ENCODE measurements at places on chromosomes 3 and 15.

DNA sequence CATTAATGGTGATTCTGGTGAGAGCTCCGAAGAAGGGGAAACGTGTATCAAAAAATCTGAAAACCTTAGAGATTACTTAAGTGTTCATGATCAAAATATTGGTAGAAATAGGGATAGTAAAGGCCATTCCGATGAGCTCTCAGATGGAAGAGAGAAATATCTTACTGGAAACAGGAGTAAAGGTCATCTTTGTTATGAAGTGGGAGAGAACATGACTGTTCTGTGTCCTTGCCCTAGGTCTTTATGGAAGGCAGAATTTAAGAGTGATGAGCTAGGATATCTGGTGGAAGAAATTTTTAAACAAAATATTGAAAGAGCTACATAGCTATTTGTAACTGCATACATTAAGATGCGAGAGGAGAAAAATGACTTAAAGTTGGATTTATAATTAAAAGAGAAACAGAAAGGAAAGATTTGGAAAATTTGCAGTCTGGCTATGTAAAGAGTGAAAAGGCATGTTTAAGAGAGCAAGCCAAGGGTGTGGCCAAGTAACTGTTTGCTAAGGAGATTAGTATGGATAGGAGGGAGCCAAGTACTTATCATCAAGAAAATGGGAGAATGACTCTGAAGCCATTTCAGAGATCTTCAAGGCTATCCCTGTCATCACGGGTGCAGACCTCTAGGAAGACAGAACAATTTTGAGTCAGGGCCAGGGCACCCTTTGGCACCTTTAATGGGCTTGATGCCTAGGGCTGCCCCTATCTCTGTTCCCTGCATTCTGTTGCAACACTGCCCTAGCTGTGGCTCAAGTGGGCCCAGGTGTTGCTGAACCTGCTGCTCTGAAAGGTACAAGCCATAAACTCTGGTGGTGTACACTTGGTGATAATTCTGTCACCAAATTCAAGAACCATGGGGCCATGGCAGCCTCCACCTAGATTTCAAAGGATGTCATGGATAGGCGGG lies 27.3 kb downstream of the SLMAP start:
- DNase-seq, result no peak

DNA sequence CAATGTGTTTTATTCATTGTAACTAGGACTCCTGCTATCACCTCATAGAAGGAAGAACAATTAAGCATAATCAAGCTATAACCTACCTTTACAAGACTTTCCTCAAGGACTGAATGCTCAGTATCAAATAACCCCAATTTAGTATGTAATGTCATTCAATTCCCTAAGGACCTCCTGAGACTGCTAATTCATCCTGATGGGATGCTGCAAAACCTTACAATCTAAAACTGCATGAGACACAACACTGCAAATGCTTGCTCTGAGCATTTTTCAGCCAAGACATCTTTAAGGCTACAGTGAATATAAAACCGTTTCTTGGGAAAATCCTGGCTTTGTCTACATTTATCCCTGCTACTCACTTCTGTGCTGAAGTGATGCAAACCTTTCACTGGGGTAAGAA lies 69.9 kb downstream of the RYK start:
- DNase-seq, result no peak

DNA sequence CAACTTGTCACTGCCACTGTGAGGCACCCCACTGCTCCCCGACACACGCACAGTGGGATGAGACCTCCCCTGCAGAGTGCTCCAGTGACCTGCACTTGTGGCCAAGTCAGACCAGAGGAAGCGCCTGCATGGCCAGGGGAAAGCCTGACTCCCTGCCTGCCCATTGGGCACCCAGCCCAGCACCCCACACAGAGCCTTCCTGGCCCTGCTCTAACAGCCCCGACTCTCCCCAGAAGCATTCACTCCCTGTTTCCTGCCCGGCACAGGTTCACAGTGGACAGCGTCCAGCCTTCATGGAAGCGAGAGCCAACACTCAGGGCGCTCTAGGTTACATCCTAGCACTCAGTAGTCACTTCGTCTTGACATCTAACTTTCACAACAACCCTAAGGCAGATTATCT lies 27.8 kb downstream of the RBPMS2 start:
- DNase-seq, result no peak

DNA sequence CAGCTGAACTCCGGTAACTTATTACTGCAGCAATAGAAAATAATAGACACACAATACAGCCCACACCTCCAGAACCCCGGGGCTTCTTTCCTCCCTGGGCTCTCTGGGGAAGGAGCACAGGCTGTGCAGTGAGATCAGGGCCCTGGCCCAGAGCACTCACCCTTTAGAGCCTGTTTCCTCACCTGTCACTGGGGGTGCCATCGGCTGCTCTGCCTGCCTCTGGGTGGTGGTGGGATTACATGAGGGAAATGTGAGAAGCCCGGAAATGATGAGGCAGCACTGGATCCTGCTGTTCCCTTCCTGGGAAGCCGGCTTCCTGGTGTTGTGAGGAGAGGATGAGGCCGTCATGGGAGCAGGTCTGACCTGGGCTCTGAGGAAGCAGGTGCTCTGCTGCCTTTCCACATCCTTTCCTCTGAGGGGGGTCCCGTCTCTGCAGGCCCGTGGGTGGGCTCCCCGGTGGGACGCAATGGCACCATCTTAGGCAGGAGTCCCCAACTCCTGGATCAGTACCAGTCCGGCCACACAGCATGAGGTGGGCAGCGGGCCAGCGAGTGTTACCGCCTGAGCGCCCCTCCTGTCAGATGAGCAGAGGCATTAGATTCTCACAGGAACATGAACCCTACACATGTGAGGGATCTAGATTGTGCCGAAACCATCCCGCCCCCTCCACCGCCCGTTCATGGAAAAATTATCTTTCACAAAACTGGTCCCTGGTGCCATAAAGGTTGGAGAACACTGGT lies 220.9 kb upstream of the CTDSPL start:
- DNase-seq, result no peak

DNA sequence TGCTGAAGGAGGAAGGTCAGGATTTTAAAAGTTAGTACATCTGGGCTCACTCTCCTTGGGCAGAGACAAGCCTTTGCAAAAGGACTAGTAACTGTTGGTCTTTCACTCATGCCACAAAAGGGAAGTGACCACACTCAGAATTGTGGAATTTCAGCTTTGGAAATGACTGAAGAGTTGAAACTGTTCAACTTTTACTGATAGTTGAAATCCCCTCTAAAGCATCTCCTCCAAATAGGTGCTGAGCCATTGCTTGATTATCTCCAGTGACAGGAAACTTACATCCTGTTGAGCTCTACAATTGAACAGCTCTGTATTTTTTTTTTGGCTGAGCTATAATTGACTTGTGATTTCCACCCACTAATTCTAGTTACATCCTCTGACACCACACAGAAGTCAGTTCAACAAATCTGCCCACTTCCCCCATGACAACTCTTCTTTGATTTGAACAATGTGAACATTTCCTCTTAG lies 254.8 kb upstream of the TPRG1 start:
- no peak for DNase-seq

GRCh38 chr15:80957976-80958375 lies 31.6 kb downstream of the MESD start:
- DNase-seq, result no peak

DNA sequence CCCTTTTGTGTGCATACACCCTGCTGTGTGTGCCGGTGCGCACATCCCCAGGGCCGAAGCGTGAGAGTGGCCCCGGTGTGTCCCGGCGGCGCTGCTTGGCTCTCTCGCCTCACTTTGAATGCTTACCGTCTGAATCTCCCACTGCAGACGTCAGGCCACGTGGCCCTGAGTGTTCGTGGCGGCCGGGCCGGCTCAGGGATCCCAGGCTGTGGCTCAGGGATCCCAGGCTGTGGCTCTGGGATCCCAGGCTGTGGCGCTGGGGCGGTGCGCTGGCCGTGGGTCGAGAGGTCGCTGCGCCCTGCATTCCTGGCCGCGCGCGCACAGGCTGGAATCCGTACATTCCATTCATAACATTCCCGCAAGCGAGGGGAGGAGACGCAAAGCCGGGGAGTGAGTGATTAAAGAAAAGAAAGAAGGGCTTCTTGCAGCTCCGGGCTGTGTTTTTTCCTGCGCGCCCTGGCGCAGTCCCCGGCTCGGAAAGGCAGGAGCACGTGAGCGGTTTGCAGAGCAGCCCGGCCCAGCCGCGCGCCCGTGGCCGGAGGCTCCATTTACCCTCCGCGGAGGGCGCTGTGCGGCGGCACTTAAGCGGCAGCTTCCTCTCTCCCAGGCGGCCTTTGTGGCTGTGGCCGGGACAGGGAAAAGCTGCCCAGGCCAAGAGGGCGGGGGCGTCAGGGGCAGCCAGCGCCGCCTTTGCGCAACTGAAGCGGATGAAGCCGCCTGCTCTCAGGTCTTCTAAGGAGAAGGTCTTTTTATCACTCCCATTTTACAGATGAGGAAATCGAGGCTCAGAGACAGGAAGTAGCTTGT lies 87.0 kb upstream of the ALDH1L1 start:
- no peak for DNase-seq

DNA sequence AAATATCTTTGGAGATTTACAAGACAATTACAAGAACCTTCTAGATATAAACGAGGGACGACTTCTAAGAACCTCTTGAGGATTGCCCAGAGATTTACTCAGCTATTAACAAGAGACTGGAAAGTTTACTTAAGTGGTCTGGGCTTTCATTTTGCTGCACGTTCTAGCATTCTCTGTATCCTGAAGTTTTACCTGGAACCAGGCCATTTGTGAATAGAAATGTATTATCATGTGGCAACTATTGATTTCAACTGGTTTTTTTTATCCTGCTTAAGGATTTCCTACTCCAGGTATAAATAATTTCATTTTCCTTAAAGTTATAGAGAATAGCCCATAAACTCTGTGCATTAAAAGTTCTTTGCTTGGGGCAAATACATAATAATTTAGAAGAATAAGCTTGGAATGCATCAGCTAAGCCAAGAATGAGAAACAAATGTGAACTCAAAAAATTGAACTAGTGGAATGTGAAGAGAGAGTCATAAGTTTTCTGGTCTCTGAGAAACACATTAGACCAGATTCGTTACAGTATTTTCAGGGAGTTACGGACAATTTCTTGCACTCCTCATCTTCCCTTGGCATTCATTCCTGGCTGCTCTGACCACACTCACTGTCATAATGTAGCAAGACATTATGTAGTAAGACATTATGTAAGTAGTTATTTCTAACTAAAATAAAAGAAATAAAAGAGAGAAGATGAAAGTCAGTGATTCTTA lies 1.3 kb downstream of the AQP9 start:
- no peak for DNase-seq

GRCh38 chr3:30835667-30836066 lies 58.8 kb downstream of the GADL1 start:
- no peak for DNase-seq

DNA sequence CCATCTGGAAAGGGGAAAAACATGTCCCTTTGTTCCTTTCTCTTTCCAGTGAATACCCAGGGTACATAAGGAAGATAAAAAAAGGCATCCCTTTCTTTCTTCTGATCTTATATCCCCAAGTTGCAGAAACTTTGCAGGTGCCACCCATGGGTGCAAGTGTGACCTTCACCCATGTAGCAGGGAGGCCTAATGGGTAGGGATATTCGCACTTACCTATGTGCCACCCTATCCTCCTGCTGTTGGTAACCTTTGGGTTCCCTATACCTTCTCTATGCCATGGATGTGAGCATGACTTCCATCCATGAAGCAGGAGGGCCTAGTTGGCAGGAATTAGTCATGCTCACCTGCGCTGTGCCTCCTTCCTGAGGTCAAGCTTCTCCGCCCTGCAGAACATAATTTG lies 59.2 kb upstream of the C15orf39 start:
- no peak for DNase-seq

GRCh38 chr3:33179132-33179531 lies 39.5 kb downstream of the SUSD5 start:
- DNase-seq, result no peak

DNA sequence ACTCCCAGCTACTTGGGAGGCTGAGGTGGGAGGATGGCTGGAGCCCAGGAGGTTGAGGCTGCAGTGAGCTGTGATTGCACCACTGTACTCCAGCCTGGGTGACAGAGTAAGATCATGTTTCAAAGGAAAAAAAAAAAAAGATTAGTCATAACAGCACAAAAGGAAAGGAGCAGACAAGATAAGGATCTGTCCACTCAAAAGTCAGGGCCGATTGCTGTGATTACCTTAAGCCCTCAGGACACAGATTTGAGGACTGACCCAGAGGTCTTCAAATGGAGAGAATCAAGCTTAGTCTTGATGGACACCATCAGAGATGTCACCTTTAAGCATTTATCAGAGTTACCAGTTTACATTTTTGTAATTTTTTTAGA lies 23.9 kb upstream of the HEG1 start:
- no peak for DNase-seq

- no peak for DNase-seq
These were observed 266.4 kb upstream of the TBC1D5 start for GRCh38 chr3:18008706-18009368.

GRCh38 chr15:40322531-40323238 lies 807 bp upstream of the INAFM2 start:
- DNase-seq, result no peak

DNA sequence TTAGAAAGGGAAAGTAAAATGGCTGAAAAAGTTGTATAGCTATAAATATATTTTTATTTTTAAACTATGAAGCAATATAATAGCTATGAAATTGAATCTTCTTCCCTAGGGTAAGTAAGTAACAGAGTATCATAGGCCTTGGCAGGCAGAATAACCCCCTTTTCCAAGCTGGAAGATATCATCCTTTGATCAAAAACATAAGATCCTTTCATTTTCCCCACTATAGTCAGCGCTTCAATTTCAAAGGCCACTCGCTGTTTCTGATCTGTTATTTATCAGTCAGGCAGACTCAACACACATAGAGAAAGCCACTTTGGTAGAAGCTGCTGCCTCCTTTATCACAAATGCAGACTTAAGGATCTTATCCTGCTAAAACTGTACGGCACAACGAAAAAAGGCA lies 74.0 kb upstream of the UBE2E2 start:
- DNase-seq, result no peak

GRCh38 chr3:197249542-197249941 lies 48.9 kb downstream of the DLG1 start:
- DNase-seq, result no peak

GRCh38 chr3:27094721-27095120 lies 274.5 kb downstream of the NEK10 start:
- DNase-seq, result no peak

GRCh38 chr3:36733162-36733696 lies 31.1 kb downstream of the DCLK3 start:
- DNase-seq, result no peak

DNA sequence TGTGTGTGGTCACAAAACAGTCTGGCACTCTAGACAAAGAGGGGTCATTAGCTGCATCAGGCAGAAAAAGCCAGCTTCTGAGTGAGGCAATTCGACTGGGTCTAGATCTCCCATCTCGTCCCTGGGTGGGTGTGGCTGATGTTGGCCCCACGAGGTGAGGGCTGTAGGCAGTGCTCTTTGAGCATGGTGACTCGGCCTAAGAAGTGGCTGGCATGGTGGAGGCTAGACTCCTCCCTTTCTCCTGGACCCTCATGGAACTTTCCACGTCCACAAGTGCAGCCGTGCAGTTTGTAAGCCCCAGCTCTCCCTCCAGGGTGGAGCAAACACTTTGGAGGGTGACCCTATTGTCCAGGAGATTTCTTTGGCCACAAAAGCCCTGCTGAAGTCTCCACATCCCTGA lies 134.1 kb downstream of the OPA1 start:
- no peak for DNase-seq

GRCh38 chr15:51335538-51336410 lies 2.6 kb downstream of the CYP19A1 start:
- no peak for DNase-seq

- no peak for DNase-seq
These were observed 710 bp downstream of the TJP1 start for GRCh38 chr15:29821416-29822099.

Measured in iPS DF 6.9 (cell line).